Activated CD4-positive, alpha-beta memory T cell treated with anti-CD3 and anti-CD28 coated beads for 36 hours (primary cell): ENCODE measurements at places on chromosomes 16 and 17.

- peak; percentile 8 for DNase-seq
Measured at GRCh38 chr17:54172096-54172984, 349.6 kb downstream of the KIF2B start.

DNA sequence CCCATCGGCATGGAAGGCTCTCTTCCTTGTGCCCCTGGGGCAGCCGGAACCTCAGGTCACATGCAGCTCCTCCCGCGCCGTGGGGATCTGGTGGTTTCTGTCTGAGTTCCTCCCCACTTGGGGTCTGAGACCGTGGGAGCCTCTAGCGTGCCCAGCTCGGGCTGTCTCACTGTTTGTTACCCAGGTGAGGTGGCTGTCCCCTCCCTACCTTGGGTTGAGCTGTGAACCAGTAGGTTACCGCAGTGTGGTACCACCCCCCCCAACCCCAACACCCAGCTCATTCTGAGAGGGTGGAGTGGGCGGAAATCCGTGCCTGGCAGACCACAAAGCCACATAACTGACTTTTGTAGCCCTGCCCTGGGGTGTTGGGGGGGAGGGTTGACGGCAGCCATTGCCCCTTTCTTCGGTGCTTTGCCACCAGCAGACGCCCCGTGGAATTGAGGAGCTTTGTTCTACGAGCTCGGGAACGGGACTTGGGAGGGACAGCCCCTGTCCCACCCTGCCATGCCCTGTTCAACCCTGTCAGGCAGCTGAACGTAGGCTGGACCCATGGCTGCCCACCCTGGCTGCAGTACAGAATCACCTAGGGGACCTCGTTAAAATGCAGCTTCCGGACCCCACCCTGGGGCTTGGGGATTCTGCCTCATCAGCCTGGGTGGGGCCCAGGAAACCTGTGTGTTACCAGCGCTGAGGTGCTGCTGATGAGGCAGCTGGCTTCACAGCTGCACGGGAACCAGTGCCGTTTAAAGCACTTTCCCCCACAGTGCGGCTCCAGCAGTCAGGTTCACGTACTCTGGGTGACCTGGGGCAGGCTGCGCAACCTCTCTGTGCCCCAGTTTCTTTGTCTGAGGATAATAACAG, 18.5 kb downstream of the RAP1GAP2 start:
- DNase-seq, result peak; percentile 95

DNA sequence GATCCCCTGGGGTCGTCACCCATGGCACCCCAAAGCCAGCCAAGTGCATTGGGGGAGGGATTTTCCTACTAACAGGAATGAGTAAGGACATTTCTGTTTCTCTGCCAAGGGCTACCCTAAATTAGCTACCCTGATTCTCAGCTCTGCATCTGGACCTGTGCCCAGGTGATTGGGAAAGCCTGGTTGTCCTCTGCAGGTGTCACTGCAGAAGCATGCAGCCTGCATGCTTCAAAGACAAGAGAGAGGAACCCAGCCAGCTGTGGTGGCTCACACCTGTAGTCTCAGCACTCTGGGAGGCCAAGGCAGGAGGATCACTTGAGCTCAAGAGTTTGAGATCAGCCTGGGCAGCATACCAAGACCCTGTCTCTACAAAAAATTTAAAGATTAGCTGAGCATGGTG, 19.6 kb downstream of the BEAN1 start:
- DNase-seq, result no peak

DNA sequence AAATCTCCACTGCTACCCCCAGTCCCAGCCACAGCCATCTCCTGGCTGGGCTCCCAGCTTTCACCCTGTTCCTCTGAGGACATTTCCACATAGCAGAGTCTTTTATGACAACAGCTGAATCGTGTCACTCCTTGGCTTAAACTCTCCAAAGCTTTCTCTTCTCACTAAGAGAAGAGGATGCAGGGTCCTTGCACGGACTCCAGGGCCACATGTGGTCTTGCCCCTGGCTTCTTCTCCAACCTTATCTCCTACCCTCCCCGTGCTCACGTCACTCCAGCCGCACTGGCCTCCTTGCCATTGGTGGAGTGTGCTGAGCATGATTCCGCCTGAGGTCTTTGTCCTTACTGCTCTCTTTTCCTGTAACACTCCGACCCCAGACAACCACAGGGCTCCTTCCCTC, 39.9 kb upstream of the CCDC182 start:
- DNase-seq, result no peak

DNA sequence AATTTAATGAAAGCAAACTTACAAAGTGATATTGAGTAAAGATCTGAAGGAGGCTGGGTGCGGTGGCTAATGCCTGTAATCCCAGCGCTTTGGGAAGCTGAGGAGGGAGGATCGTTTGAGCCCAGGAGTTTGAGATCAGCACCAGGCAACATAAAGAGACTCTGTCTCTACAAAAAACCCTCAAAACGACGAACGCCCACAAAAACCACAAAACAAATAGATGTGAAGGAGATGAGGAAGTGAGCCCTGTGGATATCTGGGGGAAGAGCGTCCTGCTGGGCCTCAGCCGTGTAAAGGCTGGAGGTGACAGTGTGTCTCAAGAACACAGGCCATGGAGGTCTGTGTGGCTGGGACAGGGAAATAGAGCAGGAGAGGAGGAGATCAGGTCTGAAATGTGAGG, 68.8 kb downstream of the ITFG1 start:
- peak; percentile 14 for DNase-seq

DNA sequence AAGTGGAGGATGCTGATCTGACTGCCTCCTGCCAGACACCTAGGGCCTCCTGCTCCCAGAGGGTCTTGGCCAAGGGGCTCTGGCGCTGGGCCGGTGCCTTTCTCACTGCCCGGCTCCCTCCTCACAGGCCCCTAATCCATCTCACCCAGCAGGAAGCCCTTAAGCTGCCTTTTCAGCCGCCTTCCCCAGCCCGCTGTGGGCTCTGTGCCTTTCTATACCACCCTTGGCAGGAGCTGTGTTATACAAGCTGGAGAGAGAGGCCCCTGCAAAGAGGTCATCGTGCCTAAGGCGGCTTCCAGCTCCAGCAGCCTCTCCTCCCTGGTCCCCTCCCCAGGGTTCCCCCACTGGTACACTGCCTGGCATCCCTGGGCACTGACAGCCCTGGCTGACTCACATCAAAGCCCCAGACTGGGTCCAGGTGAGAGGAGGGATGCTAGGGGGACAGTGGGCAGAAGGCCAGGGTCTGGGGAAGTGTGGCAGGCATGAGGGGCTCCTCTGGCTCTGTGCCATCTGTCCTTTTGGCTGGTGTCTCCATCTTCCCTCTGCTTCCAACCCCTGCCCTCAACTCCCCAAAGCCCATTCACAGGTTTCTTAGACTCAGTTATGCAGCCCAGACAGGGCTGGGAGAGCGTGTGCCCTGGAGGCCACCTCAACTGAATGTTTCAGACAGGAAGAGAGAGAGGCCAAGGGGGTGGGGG, 15.3 kb upstream of the FZD2 start:
- DNase-seq, result no peak

- no peak for DNase-seq
Measured at GRCh38 chr17:74603746-74604145, 11.7 kb upstream of the CD300LD start.

DNA sequence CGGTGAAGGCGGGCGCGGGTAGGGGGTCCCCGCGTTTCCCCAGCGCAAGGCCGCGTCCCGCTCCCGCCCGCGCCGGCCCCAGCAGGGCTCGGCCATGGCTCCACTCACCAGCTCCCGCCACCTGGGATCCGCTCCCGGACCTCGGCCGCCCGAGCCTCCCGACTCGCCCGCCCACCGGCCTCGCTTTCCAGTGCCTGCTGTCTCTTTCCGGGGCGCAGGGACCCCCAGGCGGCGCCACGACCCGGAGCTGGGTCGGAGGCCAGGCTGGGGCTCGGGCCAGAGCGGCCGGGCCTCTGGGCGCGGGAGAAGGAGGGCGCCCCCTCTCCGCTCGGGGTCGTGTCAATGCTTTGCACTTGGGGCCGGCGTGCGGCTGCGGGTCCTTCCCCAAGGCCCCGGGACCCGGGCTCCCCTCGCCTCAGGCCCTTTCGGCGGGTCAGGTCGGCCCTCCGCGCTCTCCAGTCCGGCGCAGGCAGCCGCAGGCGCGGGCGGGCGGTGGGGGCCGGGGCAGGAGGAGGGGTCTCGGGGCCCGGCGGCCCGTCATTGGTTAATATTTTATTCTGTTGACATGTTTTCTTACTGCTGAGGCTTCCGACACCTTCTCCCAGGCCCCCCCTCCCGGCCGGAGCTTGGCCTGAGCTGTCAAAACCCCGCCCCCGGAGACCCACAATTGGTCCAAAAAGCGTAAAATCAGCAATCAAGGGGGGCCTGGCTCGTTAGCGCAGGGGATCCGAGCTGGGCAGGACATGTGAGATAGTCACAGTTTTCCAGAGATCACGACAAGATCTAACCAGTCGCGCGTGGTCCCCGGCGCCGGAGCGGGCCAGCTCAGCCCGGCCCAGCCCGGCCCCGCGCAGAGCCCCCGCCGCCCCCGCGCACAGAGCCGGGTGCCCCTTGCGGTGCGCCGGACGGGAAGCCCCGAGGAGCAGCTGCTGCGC, at the start of gene TBX2:
Gene TBX2 (plus strand): TSS at position 713 of the 935 bp plus-strand sequence. CDS start 334 bp downstream, outside the sequence.
- no peak for DNase-seq

DNA sequence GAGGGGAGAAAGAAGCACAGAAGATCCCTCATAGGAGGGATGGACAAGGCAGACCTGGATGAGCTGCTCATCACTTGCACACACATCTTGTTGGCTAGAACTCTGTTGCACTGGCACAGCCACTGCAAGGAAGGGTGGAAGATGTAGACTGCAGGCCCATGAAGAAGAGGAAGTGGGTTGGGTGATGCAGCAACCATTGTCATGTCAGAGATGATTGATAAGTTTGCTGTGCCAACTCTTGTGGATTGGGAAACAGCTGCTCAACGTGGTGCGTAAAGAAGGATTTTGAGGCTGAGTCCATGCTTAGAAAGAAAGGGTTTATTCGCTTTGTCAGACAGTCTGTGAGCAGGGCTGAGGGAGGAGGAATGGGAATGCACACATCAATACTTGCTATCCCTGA, 161.4 kb upstream of the MPHOSPH6 start:
- no peak for DNase-seq

GRCh38 chr17:55264278-55264644, 499 bp upstream of the HLF start:
- no peak for DNase-seq

GRCh38 chr17:81511804-81512561, 616 bp downstream of the ACTG1 start:
- peak; percentile 42 for DNase-seq

GRCh38 chr16:27767971-27768591, 218.1 kb downstream of the KATNIP start:
- DNase-seq, result no peak

- no peak for DNase-seq
Measured at GRCh38 chr17:5096731-5097100, 15.0 kb downstream of the ZNF232 start.

- no peak for DNase-seq
Measured at GRCh38 chr17:2174468-2175293, 119.8 kb downstream of the HIC1 start.

GRCh38 chr16:68737730-68738629, 888 bp downstream of the CDH1 start:
- DNase-seq, result peak; percentile 31

DNA sequence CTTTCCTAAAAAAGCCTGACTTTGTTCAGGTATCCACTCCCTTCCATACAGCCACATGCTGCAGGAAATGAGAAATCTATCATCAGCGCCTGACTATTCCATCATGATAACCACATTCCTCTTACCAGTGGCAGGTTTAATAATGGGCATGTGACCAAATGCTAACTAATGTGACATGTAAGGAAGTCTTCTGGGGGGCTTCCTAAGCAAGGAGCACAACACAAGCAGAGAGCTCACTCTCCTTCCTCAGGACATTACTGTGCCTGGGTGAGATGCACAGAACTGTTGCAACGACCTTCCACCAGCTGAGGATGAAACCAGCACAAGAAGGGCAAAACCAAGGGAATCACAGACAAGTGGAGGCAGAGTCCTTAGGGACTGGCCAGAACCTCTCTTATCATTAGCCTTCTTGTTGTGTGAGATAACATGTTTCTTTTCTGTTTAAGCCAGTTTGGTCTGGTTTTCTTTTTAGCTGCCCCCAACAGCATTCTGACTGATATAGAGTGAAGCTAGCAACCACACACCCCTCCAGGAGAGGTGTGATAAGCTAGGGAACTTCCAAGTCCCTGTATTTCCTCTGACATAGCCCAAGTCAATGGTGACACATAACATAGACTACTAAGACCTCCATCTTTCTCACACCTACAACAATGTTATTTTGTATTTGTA, 16.9 kb downstream of the MYO1D start:
- no peak for DNase-seq

GRCh38 chr17:73820686-73821448, 176.6 kb upstream of the SDK2 start:
- no peak for DNase-seq

DNA sequence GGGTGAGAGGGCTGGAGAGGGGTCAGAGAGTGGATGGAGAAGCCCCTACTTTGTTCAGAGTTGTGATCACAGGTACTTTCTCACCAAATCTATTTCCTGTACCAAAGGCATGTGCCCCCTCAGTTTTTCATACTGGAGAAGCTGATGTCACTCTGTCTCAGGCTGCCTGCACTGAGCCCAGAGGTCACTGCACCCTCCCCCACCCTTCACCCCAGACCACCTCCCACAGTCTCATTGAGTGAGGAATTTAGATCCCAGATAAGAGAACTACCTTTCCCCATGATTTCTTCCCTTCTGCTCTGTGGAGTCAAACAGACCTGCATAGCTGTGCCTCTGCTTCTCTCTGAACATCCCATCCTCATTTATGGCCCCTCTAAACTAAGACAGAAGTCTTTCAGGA, 140.0 kb upstream of the IRX6 start:
- DNase-seq, result no peak

GRCh38 chr16:89071686-89072547, 21.7 kb upstream of the ACSF3 start:
- DNase-seq, result no peak

DNA sequence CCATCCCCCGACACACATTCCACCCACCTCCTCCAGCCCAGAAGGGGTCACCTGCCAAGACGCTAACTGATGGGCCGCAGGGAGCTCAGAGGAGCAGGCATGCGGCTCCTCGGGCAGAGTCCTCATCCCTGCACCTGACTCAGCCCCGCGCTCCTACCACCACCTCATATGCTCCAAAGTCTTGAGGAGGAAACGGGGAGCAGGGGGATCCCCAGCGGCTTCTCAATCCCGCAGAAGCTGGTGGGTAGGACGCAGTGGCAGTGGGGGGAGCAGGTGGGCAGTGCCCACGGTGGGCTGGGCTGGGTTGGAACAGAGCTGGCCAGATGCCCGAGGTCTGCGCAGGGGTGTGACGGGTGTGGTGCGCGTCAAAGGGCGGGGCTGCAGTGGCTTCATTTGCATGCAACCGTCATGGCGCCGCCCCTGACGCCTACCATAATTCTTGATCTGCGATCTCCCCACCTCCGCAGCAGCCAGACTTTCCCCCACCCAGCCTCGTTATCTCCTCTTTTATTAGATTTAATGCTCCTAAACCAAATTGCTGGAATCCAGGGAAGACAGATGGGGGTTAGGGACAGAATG, 39.0 kb upstream of the EMP2 start:
- peak; percentile 31 for DNase-seq

- no peak for DNase-seq
Measured at GRCh38 chr16:12304861-12305596, 328.5 kb downstream of the SNX29 start.

- DNase-seq, result no peak
Measured at GRCh38 chr17:64520359-64520758, 13.6 kb downstream of the CEP95 start.

GRCh38 chr17:42618442-42619150, 9.1 kb downstream of the TUBG1 start:
- peak; percentile 16 for DNase-seq
